CD8-positive, alpha-beta T cell (primary cell): ENCODE measurements at places on chromosomes 1 and 21.
A peak's percentile ranks its signal among the peaks of the same experiment; 100 is the strongest.

DNA sequence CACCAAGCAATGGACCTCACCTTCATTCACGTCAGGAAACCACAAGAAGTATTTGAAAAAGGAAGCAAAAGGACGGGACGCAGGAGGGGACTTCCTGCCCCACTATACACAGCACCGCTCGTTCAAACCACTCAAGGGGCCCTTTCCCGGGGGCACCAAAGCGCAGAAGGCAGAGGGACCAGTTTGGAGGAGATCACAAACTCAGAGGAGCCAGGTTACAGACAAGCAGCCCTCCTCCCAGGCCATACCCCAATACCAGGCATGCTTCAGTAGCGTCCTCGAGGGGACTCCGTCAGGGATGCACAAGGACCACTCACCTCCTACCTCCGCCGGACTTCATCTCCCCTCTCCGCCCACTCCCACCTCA is 685 bp downstream of the CRTC2 start:
- DNase-seq, result peak; percentile 49

- DNase-seq, result no peak
Observed at GRCh38 chr1:35560256-35561225, 2.9 kb downstream of the NCDN start.

GRCh38 chr1:91621907-91622306 is 121.3 kb downstream of the CDC7 start:
- DNase-seq, result no peak

DNA sequence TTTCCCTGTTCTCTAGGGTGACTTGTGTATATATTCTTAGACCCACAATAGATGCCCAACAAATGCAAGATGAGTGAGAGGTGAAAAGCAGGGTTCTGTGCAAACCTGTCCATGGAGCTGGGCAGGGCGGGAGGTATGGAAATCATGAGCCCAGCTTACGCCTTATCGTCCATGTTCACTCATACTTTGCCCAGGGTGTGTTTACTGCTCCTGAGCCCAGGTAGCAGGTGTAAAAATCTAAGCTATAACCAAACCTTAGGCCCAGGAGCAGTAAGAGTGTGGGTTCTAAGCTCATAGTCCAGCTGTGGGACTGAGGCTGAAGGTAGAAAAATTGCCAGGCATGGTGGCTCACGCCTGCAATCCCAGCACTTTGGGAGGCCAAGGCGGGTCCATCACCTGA is 48.1 kb downstream of the CACNA1E start:
- no peak for DNase-seq

DNA sequence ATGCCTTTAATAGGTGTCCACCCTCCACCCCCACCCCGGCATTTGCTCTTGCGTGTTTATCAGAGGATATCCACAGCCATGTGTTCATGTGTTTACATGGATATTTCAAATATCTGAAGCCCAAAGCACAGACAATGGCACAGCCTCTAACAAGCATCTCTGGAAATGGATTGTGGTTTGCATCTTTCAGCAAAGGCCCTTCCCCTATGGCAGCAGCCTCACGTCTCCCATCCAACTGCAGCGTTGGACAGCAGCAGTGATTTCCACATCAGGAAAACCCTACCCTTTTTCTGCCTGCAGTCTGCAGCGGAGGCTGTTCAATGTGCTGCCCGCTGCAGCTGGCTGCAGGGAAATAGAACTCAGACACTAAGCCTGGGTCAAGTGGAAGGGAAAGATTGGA is 1.6 kb downstream of the RASSF5 start:
- DNase-seq, result no peak

DNA sequence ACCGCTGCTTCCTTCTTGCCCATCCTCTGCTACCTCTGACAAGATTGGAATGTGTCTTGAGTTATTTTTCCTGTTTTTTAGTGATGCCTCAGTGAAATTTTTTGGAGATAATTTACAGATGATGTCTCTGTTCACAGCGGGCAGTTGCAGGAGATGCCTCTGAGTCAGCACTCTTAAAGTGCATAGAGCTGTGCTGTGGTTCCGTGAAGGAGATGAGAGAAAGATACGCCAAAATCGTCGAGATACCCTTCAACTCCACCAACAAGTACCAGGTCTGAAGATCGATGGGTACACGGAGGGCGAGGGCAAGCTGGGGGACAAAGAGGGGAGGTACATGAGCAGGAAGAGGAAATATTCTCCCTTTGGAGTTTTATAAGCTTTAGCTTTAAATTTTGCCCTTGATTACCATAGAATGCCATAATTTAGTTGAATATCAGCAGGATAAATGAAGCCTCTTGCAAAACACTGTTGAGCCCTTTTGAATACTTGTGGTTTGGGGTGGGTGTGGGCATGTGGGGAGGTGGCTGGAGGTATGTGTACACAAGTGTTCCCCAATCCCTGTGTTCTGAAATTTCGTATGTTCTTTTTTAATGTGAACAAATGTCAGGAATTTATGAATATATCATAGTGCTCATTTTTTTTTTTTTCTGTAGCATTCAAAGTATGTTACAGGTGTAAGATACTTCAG is 19.8 kb downstream of the ATP1A1 start:
- no peak for DNase-seq

GRCh38 chr1:183674339-183674738 is 21.2 kb upstream of the APOBEC4 start:
- no peak for DNase-seq

DNA sequence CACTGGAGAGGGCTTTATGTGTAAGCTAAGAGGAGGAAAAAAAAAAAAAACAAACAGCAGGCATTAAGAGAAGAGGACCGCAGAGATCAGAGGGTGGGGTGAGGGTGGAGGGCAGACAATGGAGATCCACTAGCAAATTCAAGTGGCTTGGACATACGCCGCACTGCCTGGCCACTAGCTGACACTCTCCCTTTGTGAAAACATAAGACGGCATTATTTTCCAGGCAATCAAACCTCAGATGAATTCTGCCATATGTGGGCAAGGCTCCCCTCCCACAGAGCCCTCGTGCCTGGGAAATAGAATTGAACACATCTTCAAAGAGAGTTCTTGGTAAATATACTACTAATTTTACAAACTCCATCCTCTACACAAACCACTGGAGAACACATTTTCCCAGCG is 53.6 kb downstream of the ERG start:
- DNase-seq, result no peak

DNA sequence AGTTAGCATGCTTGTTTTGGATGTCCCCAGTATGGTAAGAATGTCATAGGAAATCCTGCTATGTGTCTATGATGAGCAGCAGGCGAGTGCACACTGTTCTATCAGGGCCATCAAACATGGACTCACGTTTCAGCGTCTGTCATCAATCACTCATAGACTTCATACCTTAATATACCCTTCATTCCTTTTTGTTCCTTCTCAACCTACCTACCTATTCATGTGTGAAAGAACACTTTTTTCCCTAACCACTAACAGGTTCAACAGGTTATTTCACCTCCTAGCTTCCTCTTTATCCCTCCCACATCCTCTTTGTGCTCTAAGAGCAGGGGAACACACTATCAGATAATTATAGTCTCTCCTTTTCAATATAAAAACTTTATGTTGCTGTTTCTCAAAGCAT is 300.6 kb downstream of the TM2D1 start:
- DNase-seq, result no peak

- DNase-seq, result no peak
Observed at GRCh38 chr21:33289199-33289819, 23.1 kb downstream of the IL10RB start.

DNA sequence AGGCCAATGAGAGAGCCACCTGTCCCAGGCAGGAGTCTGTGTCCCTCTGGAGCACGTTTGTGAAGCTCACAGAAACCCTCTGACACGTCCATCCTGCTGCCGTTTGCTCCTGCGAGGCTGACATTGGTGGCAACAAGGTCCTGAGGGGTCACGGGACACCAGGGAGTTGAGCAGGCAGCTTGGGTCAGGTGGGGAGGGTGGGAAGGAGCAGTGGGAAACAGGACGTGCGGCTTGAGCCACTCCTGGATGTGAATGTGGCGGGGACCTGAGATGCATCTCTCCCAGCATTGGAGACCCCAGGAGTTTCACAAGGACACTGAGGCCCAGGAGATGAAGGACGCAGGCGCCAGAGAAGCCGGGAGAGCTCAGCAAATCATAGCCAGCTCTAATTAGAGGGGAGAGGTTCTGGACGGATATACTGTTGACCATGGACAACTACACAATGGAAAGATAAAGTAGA is 149.0 kb downstream of the PEX14 start:
- no peak for DNase-seq
